Stimulated activated CD8-positive, alpha-beta memory T cell treated with anti-CD3 and anti-CD28 coated beads, Interleukin-7, amount 100 ng/mL, for 1 hour (primary cell): ENCODE measurements at places on chromosomes 6 and 20.

- DNase-seq, result no peak
Measured at GRCh38 chr6:128491100-128491581, 29.3 kb downstream of the PTPRK start.

GRCh38 chr20:23820493-23820892, 6.0 kb downstream of the CST2 start:
- no peak for DNase-seq

DNA sequence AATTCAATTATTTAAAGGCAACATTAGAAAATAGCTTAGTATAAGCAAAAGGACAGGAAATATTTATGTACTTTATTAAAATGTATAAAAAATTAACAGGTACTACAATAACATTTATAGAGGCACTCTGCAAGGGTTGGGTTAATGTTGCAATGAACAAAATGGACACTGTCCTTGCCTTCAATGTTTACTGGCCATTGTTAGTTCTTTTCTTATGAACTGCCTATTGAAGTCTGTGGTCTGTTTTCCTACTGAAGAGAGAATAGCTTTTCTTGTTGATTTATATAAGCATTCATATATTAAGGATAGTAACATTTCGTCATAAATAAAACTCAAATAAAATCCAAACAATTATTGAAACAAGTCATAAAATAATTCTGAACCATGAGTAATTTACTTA, 135.3 kb upstream of the BEND6 start:
- no peak for DNase-seq

DNA sequence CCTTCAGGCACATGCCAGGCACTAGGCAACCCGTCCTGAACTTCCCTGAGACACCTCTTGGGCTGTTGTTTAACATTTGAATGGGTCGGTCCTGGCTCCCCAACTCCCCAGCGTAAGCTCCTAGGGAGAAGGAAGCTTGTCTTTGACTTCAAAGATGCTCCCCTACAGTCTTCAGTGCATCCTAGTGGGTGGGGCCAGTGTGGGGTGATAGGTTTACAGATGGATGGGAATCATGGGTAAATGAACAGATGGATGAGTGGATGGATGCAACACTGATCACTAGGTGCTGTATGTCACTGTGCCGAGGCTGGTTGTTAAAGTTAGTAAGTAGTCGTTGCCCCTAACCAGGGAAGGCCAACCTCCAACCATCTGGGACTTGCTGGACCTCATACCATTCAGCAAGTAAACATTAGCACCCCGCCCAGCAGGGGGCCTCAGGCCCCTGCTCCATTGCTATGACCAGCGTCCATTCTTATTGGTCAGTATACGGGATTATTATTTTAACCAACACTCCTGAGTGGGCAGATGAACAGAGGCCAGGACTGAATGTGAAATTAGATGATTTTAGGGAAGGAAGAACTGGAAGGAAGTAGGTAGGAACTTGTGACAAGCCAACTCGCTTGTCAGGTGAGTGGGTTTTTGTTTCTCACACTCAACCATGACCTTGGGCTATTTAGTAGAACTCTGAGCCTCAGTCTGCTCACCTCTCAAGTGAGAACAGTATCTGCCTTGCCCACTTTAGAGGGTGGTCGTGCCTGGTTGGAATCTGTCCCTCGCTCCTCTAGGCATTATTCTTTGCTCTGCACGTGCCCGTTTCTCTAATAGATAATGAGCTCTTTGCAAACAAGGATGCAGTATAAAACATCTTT, 82.9 kb upstream of the FOXP4 start:
- DNase-seq, result no peak

DNA sequence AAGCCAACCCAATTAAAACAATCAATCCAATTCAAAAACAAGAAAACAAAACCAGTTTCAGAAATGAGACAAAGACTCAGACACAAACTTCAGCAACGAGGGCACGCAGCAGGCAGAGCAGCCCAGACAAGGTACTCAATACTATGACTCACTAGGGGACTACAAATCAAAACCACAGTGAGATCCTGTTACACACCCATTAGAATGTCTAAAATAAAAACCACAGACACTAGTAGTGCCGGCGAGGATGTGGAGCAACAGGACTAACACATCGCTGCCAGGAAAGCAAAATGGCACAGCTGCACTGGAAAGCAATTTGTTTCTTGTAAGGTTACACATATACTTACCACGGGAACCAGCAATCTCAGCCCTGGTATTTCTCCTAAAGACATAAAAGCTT, 28.4 kb upstream of the MAS1L start:
- no peak for DNase-seq
